ENCODE measurements at places on chromosomes 4 and X.

DNA sequence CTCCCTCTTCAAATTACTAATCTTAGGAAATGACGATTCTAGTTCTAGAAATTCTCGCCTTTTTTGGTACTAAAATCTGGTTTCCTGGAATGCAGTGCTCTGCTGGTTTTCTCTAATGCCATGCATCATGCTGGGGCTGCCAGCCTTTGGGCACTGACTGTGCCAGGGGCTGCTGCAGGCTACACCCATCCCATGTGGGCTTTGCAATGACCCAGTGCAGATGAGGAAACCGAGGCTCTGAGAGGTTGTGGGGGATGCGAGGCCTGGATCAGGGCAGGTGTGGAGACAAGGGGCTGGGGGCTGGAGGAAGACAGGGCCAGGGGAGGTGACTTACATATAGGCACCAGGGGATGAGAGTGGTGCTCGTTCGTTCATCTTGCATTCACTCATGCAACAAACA, 95.3 kb downstream of the HMX1 start:
- DNase-seq, result no peak

- no peak for DNase-seq
Measured at GRCh38 chr4:169957785-169958184, 68.4 kb downstream of the MFAP3L start.

GRCh38 chrX:72255864-72256263, 17.0 kb upstream of the ERCC6L start:
- DNase-seq, result no peak

DNA sequence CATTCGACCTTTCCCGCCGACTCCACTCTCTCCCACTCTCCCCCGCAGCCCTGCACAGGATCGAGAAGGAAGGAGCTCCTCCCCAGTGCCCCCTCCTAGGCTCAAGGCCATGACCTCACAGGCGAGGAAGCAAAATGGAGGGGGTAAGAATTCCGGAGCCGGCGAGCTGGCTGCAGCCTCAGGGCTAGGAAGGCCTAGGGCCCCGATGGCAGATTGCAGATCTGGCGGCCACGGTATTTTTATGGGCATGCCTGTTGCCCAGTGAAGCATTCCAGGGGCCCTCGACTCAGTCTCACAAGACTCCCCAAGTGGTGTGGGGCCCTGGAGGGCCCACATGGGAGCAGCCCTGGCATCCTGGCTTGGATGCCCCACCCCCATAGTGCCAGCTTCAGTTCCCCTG, 942 bp upstream of the L1CAM start:
- no peak for DNase-seq

GRCh38 chrX:56382278-56382677, 150.1 kb downstream of the KLF8 start:
- DNase-seq, result peak; percentile 7

GRCh38 chrX:19846995-19847790, 40.2 kb downstream of the SH3KBP1 start:
- peak; percentile 29 for DNase-seq

GRCh38 chr4:120085705-120086104, 19.1 kb upstream of the MAD2L1 start:
- no peak for DNase-seq

DNA sequence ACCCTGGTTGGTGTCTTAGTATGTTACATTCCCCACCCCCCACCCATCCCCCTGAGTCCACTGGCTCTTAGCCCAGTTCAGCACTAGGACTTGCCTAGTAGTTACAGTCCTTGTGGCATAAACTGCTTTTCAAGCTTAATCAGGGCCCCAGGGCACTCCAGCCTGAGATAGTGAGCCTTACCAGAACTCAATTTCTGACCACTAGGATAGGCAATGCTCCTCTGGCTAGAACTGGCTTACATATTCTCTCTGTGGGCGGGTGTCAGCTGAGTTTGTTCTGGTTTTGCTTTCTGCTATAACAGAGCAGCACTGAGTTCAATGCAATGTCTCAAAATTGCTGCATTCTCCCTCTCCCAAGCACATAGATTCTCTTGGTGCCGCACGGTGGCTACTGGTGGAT, 391.4 kb upstream of the DIPK2B start:
- no peak for DNase-seq

DNA sequence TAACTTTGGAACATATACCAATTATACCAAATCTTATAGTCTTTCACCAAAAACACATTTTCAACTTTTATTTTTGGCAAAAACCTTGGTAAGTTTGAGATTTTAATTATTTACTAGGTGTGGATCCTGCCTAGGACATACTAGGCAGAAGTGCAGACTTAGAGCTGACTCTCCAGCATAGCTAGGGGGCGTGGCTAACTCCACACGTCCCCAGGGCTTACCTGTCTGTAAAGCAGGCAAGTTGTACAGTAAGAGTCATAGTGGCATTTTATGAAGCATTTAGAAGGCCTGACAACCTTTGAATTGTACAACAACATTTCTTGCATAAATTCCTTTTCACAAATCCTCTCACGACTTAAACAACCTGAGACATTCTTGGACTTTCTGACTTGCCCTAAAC, 19.2 kb upstream of the GRPEL1 start:
- no peak for DNase-seq

- no peak for DNase-seq
Measured at GRCh38 chr4:26758899-26759298, 101.7 kb upstream of the STIM2 start.

DNA sequence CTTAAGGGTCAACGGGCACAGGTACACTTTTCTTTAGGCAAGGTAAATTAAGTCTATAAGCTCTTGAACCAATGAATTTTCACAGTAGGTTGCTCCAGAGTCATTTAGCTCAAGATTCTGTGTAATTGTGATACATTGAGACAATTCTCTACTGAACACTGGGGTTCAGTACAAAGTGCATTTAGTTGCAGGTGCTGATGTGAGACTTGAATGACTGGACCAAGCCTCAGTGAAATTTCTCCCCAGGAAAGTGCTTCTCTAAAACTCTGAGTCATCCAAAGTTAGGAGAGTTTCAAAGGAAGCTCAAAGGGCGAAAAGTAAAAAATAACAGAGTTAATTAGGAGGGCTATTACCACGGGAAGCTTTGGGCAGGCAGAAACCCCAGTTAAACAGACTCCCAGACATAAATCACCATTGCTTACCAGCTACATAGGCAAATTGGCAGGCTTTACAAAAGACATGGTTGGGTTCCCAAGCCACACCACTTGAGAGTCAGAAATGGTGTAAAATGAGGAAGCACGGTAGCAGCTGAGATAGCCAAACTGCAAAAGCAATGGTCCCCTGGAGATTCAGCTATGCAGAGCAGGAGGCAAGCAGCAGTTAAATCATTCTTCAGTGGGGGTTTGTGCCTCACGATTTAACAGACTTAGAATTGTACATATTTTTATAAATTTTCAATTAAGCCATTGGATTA, 202.6 kb downstream of the PCDH19 start:
- no peak for DNase-seq

Data from CD4-positive, alpha-beta T cell treated with Interleukin-2 at 100 ng/mL for 4 hours (primary cell).